Activated naive CD4-positive, alpha-beta T cell treated with anti-CD3 and anti-CD28 coated beads, Interleukin-2, amount 10 ng/mL, durations not matched to agents 7 days and 5 days (primary cell): ENCODE measurements at places on chromosomes 4 and X.

DNA sequence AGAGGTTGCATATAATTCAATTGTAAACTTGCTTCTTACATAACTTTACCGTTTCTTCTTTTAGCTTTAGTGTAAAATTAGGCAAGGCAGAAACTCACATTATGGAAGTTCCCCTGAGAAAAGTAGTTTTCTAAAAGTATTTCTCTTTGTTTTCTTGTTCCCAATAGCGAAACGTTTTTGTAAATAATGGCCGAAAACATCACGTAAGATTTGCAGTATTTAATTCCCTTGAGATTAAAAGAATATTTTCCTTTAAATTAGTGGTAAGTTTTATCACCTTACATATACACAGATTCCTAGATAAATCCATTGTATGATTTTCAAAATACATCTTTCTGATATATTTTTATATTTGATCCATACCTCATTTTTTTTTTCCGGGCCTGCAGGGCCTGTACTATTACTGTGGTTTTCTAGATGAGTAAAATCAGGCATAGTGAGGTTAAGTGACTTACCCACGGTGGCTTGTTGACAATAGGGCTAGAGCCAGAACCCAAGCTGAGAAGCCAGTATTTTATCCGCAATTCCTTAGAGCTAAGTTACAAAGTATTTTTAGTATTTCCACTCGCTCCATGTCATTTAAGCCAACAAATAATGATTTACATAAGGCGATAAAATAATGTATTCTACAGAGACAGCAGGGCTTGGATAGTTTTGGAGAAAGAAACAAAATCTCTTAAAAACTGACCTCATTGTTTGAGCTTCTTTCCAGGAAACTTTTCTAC lies 82.2 kb upstream of the VEGFC start:
- no peak for DNase-seq

- no peak for DNase-seq
Observed at GRCh38 chr4:133921280-133922195, 280.1 kb downstream of the PABPC4L start.

GRCh38 chr4:212438-213188 lies 88.3 kb downstream of the ZNF718 start:
- DNase-seq, result no peak

GRCh38 chr4:147777456-147778091 lies 45.7 kb downstream of the ARHGAP10 start:
- no peak for DNase-seq

DNA sequence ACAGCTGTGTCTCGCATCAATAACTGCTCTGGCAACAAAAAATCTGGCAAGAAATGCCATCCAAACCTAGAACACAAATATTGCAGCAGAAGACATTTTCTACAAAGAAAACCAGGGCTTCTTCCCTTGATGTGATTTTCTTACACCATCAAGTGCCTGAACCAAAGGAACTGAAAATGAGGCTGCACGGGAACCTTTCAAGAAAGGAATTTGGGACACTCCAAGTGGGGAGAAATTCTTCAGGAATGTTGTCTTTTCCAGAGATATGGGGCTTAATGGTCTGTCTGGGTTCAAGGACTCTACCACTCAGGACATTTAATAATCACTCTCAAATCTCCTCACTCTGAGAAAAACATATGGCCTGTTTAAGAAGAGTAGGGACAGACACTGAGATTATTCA lies 57.6 kb downstream of the PRDM5 start:
- DNase-seq, result no peak

- DNase-seq, result peak; percentile 22
Observed at GRCh38 chrX:15838017-15838416, 16.6 kb downstream of the AP1S2 start.

- DNase-seq, result no peak
Observed at GRCh38 chr4:1080961-1081688, 32.2 kb downstream of the RNF212 start.

DNA sequence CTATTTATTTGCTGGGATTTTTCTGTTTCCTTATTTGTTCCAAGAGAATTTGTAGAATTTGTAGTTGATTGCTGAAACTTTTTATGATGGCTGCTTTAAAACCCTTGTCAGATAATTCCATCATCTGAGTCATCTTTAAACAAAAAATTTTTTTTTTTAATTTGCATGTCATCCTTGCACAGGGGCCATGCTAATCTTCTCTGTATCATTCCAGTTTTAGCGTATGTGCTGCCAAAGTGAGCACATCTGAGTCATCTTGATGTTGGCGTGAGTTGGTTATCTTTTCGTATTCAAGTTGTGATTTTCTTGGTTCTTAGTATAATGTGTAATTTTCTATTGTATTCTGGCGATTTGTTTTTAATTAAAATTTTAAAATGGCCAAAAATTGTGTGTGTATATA lies 18.7 kb upstream of the ZNF157 start:
- DNase-seq, result no peak

DNA sequence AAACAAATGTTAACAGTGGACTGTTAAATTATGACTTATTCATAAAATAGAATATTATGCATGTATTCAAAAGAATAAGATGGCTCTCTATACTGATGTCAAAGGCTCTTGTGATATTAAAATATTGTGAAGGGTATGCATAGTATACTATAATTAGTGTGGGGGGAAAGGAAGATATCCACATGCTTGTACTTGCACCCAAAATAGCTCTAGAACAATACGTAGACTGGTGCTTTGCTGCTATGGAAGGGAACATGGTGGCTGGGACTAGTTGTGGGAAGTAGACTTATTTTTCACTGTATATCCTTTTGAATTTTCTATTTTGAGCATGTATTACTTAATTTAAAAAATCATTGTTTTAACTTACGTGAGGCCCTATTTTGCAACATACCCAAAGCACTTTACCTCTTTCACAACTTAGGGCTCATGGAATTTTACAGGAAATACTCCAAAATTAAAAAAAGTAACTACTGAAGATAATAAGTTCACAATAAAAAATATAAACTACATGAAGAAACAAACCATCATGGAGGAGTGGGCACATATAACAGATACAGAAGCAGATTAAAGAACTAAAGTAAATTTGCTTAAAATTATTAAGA lies 7.9 kb downstream of the PGRMC2 start:
- DNase-seq, result no peak

DNA sequence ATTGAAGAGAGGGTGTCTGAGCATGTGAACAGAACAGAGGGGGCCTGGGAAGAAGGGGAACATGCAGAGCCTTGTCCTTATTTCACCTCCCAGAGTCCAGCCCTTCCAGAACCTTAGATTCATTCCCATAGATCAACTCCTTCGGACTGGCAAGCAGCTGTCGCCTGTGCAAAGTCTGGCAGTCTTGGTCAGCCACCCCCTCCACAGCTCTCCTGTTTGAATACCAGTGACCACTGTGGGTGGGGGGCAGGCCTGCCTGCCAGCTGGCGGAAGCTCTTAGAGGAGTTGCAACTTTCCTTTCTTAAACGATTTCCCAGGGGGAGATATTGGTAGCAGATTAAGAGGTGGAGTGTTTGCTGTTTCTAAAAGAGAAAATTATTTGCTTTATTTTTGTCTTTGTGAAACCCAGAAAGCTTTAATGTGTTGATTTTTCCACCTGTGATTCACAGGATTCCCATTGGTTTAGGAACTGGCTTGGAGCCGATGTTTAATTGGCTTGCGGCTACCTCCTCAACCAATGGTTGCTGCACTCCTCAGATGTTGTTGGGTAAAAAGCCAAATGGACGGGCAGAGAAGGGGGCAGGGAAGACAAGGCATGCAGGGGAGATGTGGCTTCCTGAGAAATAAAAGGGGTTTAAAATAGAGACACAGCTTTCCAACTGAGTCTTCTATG lies 62.2 kb upstream of the PRPS1 start:
- no peak for DNase-seq

- DNase-seq, result no peak
Observed at GRCh38 chrX:76850851-76851250, 423.3 kb downstream of the MAGEE1 start.

GRCh38 chrX:29275928-29276327 lies 688.7 kb downstream of the IL1RAPL1 start:
- no peak for DNase-seq

GRCh38 chrX:96424007-96424406 lies 260.6 kb upstream of the DIAPH2 start:
- no peak for DNase-seq

GRCh38 chr4:11496351-11496829 lies 67.7 kb upstream of the HS3ST1 start:
- no peak for DNase-seq

- no peak for DNase-seq
Observed at GRCh38 chr4:90540536-90540935, 413.3 kb downstream of the CCSER1 start.

DNA sequence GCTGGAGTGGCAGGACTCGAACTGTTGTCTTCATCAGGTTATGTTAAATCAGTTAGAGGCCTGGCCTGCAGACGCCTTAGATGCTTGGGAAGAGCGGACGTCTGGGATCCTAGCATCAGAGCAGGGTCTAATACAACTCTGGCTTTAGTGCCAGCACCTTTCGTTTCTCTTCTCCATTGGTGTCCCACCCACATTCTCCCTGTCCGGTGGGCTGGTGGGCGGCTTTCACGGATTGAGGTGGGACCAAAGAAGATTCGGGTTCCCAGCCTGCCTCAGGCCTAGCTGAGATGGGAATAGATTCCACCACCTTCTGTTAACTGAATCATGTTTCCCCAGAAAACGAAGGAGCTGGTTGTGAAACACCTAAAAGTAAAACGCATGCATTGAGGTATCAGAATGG lies 939 bp downstream of the PDK3 start:
- no peak for DNase-seq

- no peak for DNase-seq
Observed at GRCh38 chr4:57078685-57079521, 31.3 kb downstream of the IGFBP7 start.

DNA sequence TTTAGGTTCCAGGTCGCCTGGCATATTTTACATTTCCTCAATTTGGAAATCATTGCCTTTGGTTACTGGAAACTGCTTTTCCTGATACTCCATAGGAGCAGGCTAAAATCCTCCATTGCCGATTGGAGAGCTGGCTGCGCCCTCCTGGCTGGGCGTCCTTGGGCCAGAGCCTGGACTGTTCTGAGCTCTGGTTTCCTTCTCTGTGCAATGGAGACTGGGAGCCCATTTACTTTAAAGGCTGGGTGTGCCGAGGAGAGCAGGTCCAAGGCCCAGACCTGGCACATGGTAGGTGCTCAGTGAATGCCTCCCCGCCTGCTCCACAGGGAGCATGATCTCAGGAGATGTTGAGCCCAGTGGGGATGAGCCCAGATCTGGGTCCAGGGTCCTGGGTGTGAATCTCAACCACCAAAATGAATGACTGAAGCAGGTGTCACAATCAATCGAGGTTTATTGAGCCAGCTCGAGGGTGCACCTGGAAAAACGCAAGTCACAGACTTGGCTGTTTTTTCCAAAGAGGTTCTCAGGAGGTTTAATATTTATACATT lies 50.0 kb downstream of the EVC start:
- no peak for DNase-seq

- DNase-seq, result no peak
Observed at GRCh38 chr4:105227054-105227453, 80.4 kb downstream of the TET2 start.

DNA sequence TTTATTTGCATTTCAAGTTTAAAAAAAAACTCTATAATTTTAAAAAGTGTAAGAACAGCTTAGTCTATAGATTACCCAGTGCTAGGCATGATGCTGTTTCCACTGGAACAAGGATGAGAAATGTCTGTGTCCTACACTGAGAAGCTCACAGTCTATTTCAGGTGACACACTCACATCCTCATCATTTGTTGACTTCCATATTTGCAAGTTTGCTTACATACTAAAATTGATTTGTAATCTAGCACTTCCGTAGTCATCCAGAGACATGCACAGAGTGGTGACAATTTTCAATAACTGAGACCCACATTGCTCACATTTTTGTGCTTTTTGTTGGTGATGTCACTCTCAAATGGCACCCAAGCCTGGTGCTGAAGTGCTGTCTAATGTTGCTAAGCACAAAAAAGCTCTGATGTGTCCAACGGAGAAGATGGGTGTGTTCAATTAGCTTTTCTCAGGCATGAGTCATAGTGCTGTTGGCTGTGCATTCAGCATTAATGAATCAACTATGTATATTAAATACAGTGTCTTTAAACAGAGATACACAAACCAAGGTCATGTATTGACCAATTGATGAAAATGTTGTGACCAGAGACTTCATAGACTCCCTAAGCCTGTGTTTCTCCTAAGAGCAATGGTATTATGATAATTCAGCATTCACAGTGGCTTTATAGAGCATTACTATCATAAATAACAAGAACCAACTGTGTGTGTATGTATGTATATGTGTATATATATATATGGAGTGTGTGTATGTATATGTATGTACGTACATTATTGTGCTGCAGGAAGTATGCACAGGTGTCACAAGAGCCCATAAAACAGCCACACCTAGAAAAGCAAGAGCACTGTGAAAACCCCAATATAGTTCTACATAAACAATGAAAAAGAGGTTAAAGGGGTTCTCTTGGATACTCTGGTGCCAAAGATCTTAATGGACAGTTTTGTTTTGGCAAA lies 31.2 kb upstream of the VCX3B start:
- DNase-seq, result no peak
